ENCODE measurements at places on chromosomes 13 and 19.
A peak's percentile ranks its signal among the peaks of the same experiment; 100 is the strongest.

DNA sequence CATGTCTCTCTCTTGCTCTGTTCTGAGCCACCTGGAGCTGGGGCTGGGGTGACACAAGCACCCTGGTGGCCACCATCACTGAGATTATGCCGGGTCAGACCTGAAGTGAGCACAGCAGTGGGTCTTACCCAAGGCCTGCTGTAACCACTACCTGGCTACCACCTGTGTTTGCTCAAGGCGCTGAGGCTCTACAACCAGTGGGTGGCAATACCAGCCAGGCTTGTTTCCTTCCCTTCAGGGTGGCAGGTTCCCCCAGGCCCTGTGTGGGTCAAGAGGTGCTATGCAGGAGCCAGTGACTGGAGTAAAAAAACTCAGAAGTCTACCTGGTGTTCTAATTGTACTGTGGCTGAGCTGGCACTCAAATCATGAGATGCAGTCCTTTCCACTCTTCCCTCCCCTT is 8.0 kb upstream of the ZNF443 start:
- DNase-seq, result no peak

DNA sequence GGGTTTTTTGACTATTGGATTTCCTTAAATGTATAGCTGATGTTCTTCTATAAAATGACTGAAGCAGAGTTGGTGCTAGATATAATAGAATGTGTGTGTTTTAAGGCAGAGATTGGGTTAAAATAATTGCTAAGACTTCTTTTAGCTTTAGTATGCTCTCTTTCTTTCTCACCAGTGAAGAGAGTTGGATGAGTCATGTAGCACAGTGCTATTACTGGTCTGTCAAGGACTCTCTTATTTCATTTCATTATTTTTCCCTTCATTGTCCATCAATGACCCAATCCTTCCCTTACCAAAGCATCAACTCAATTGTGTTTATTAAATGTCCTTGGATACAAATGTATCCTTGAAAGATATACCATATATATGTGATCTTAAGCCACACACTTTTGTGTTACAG is 268.9 kb downstream of the IRS2 start:
- DNase-seq, result no peak

GRCh38 chr19:4583961-4584669 is 24.6 kb upstream of the SEMA6B start:
- no peak for DNase-seq

DNA sequence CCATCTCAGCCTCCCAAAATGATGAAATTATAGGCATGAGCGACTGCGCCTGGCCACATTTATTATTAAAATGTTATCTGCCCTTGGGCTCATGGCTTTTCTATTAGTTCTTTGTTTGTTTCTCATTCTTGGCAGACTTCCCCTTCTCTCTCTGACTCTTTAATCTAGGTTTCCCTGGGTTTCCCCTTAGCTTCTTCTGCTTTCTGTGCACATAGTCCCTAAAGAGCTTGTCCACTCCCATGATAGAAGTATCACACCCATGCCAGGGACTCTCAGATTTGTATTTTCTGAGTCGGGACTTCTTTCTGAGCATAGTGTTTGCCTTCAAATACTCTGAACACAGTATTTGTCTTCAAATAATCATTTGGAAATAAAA is 38.6 kb upstream of the ITM2B start:
- no peak for DNase-seq

GRCh38 chr19:5372572-5373200 is 32.1 kb upstream of the PTPRS start:
- no peak for DNase-seq

GRCh38 chr13:26909477-26909876 is 148.9 kb upstream of the GPR12 start:
- no peak for DNase-seq

DNA sequence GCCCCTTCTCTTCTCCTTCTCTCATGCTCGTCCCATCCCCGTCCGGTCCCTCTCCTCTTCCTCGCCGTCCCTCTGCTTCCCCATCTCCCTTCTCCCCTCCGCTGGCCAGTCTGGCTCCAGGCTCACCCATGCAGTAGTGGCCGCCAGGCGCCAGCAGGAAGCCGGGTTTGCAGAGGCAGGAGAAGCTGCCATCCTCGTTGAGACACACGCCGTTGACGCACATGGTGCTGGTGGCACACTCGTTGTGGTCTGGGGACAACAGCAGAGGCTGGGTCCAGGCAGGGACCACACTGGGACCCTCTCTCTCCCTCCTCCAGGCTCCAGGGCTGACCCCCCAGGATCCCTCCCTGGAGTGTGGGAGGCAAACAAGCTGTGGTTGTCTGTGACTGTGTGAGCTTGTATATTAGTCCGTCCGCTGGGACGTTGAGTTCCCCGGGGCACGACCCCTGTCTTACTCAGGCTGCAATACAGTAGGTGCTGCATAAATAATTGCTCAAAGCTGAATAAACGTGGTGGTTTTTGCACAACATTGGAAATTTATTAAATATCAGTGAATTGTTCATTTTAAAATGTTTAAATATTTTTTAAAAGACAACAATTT is 16.4 kb downstream of the FBN3 start:
- DNase-seq, result no peak

GRCh38 chr13:20069956-20070355 is 90.9 kb downstream of the GJA3 start:
- DNase-seq, result no peak

GRCh38 chr13:73673931-73674330 is 460.3 kb downstream of the KLF12 start:
- DNase-seq, result no peak

DNA sequence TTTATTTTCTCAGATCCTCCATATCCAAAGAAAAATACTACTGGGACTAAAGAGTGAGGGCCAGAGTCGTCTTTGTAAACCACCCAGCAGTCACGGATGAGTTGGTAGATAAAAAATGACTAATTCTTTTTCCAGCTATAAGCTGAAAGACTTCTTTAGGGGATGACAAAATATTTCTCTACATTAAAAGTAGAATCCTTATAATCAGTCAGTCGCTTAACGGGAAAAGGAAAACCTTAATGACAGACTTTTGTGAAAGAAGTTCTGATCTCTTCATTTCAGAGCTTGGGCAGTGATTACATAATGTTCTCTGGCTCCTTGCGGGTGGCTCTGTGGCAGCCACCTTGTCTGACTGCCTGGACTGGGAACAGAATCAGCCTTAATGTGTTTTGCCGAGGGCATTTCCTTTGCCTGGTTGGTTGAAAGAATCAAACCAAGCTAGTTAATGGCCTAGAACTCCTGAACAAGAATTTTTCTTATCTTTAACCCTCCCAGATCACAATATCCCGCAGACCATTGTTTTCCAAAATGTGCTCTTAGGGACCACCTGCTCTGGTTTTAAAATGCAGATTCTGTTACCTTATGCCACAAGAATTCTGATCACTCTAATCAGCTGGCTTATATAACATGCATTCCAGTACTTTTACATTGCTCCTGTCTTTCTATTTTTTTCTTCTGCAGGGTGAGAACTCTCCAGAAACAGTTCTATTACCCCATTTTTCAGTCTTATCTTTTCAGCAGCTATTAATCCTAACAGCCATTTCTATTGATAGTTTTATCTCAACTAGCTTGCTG is 2.5 kb downstream of the ITM2B start:
- DNase-seq, result no peak

- DNase-seq, result no peak
These were observed 242.6 kb downstream of the DCT start for GRCh38 chr13:94236872-94237271.

- no peak for DNase-seq
These were observed 136.2 kb upstream of the MCF2L start for GRCh38 chr13:112832811-112833210.

- DNase-seq, result no peak
These were observed 18.3 kb upstream of the TEX29 start for GRCh38 chr13:111302045-111302726.

GRCh38 chr13:44905556-44905955 is 83.7 kb downstream of the NUFIP1 start:
- DNase-seq, result no peak

DNA sequence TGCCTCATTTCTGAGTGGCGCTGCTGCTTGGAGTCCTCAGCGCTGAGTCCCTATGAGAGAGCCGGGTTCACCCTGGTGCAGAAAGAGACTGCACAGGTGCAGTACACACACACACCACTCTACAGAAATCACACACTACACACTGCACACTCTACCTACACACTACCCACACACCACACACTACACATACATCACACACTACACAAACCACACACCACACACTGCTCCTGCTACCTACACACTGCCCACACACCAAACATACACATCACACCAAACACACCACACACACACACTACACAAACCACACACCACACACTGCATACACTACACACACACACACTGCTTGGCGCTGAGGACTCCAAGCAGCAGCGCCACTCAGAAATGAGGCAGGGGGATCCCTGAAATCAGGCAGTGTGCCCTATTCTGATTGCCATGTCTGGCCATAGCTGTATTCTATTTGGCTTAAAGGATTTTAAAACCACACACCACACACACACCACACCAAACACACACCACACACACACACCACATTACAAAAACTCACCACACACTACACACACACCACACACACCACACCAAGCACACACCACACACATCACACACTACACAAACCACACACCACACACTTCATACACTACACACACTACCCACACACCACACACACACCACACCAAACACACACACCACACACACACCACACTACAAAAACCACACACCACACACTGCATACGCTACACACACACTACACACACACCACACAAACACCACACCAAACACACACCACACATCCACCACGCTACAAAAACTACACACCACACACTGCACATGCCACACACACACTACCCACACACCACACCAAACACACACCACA is 4.9 kb downstream of the MAG start:
- DNase-seq, result no peak

DNA sequence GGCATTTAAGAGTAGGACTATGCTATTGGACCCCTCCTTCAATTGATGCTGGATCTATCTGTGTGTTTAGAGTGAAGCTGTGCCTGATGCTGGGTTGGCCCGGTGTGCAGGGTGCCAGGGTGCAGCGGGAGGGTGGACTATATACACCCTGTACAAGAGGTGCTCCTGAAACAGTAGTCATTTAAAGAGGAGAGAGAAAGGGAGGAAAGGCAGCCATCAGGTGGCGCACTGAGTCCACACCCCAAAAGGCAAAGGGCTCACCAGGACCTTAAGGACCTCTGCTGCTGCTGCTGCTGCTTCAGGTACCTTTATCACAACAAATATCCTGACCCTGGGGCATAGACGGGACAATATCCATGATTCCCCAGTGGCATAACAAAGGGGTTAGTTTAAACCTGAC is 39.4 kb downstream of the ZNF136 start:
- peak; percentile 58 for DNase-seq

DNA sequence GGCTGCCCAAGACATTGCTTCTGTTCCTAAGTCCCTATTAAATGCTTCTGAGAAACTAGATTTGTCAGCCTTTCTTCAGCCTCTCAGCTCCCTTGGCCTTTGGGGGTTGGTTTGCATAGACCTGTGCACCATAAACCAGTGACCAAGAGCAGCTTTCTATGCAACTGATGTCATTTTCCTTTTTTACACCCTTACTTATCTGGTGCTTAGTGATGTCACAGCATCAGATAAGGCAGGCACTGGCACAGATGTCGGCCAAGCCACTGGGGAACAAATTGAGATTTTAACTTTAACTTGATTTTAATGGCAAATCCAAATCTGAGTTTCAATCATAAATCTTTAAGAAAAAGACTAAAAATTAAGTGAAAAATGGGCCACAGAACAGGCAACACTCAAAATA is 59.8 kb downstream of the RUBCNL start:
- DNase-seq, result no peak

Measured in activated naive CD4-positive, alpha-beta T cell treated with anti-CD3 and anti-CD28 coated beads, Interleukin-2, amount 50 U/mL, for 72 hours (primary cell).